ENCODE measurements at places on chromosomes 5 and 9.

GRCh38 chr9:88828018-88828417 is 163.2 kb upstream of the S1PR3 start:
- H3K4me1 ChIP-seq: no peaks in the 10 kb centered on the region
- no peak for DNase-seq

GRCh38 chr9:20023961-20024571 is 235.2 kb upstream of the SLC24A2 start:
- H3K27me3 ChIP-seq: no peaks in the 10 kb centered on the region
- no peak overlapping the region for H3K4me3 ChIP-seq
- DNase-seq: no peak
- no peaks in the 10 kb centered on the region for H3K4me1 ChIP-seq

DNA sequence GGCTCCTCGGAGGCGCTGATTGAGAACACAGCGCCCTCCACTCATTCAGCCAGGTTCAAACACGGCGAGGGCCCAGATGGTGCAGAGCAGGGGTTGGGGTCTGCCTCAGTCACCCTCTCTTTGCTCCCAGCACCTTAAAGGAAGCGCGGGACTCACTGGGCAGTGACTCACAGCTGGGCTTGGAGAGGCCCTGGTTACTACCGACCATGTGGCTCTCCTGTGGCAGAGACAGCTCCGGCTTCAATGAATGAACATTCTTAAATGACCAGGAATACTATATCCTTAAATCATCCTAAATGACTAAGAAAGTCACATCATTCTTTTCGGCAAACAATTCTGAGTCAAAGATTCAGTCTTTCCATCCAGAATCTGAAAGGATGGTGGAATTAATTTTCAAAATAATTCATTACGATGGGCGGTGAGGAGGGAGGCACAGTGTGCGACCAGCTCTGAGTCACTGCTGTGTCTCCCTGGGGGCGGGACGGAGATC is 1.6 kb upstream of the INPP5E start:
- H3K27me3 ChIP-seq: no peaks in the 10 kb centered on the region
- no peak overlapping the region for H3K4me3 ChIP-seq
- H3K27ac ChIP-seq: no peak overlapping the region

DNA sequence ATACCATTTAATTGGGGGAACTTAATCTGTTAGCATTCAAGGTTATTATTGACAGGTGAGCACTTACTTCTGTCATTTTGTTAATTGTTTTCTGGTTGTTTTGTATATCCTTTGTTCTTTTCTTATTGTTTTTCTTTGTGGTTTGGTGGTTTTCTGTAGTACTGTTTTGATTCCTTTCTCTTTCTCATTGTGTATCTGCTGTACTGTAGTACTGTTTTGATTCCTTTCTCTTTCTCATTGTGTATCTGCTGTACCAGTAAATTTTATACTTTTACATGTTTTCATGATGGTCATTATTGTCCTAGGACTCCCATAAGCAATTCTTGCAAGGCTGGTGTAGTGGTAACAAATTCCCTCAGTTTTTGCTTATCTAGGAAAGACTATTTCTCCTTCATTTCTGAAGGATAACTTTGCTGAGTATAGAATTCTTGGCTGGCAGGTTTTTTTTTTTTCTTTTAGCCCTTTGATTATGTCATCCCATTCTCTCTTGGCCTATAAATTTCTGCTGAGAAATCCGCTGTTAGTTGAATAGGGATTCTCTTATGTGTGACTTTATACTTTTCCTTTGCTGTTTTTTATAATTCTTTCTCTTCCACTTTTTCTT is 24.1 kb upstream of the CACNA1B start:
- no peaks in the 10 kb centered on the region for H3K36me3 ChIP-seq
- no peak overlapping the region for H3K27ac ChIP-seq
- no peak overlapping the region for H3K4me3 ChIP-seq
- no peaks in the 10 kb centered on the region for H3K27me3 ChIP-seq
- DNase-seq: no peak
- H3K4me1 ChIP-seq: no peaks in the 10 kb centered on the region

DNA sequence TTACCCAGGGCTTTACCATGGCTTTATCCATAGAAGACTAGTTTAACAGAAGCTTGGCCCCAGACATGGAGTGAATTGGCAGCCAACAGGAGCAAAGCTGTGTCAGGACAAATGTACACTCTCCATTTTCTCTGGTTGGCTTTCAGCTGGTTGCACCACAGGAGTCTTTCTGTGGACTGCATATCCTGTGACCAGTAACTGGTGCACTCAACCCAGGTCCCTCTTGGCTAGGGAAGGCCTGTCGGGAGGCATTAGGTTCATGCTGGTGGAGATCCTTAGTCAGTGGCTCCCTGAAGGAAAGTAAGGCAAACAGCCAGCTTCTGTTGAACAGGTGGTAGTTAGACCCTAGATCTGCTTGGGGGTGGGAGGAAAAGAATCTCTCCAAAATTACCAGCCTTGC is 146.9 kb upstream of the TLX3 start:
- no peaks in the 10 kb centered on the region for H3K36me3 ChIP-seq
- no peaks in the 10 kb centered on the region for H3K27me3 ChIP-seq

GRCh38 chr9:19568946-19569345 is 160.1 kb downstream of the ACER2 start:
- H3K27ac ChIP-seq: no peak overlapping the region
- H3K27me3 ChIP-seq: no peaks in the 10 kb centered on the region
- H3K4me3 ChIP-seq: no peak overlapping the region
- DNase-seq: no peak
- H3K4me1 ChIP-seq: no peaks in the 10 kb centered on the region
- no peaks in the 10 kb centered on the region for H3K36me3 ChIP-seq

DNA sequence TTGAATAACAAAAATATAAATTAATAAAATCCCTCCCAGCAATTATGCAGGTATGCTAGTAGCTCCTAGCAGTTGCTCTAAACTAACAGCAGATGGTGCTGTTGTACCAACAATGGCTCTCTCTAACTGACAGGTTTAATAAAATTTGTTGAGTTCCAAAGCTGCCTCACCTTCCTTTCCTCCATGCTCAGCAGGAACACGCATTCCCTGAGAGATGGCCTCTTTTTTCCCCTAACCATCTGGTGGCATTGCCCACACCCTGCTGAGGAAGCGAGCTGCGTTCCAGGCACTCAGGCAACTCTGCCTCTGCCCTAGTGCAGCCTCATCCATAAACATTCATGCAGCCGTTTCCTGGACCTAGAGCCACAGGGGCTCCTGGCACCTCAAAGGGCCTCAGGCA is 106.2 kb downstream of the KLHL3 start:
- no peak overlapping the region for H3K4me3 ChIP-seq
- no peaks in the 10 kb centered on the region for H3K4me1 ChIP-seq
- H3K36me3 ChIP-seq: peaks cover 12% of the 10 kb centered on the region
- no peak for DNase-seq

- no peaks in the 10 kb centered on the region for H3K36me3 ChIP-seq
- DNase-seq: no peak
- no peaks in the 10 kb centered on the region for H3K4me1 ChIP-seq
- H3K27me3 ChIP-seq: no peaks in the 10 kb centered on the region
Observed at GRCh38 chr9:70006306-70006705, 37.3 kb upstream of the MAMDC2 start.

DNA sequence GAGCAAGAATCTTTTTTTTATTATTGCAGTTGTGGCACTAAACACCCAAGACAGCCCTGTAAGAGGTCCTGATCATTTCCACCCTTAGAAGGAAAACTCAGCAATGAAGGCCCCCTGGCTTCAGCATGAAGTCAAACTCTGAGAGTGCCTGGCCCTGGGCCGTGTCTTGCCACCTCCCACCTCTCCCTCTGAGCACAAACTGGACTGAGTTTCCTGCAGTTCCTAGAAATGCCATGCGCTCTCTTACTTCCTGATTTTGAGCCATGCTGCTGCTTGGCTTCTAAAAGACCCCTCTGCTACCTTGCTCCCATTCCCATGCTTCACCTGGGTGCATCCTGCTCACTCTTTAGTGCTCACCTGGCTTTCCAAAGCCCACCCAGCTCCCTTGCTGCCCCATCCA is 140.4 kb upstream of the KLF9 start:
- H3K4me1 ChIP-seq: no peaks in the 10 kb centered on the region
- no peaks in the 10 kb centered on the region for H3K36me3 ChIP-seq
- H3K27ac ChIP-seq: no peak overlapping the region

DNA sequence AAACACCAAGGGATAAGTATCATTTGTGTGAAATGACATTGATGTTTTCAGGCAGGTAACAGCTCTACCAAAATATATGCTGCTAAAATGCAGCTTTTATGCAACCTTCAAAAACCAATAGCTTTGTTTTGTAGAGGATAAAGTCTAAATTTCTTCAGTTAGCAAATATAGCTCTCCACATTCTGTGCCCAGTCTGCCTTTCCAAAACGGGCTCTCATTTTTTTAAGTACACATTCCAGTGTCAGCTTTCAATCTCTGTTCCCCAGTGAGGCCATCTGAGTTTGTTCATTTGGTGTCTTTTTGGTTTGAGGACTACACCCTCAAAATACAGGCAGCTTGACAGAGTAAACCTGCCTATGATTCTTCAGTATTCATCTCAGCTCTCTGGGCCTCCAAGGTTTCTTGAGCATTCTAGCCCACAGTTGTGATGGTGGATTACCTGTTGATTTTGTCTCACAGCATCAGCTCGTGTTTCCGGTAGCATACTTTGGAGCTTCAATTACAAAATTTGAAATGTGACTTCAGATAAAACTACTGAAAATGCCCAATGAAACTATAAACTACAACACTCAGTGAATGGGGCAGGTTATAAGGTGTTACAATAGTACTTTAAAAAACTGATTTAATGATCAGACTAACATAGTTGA is 55.7 kb downstream of the NR3C1 start:
- H3K4me1 ChIP-seq: peaks cover 15% of the 10 kb centered on the region
- no peaks in the 10 kb centered on the region for H3K27me3 ChIP-seq
- H3K4me3 ChIP-seq: no peak overlapping the region
- DNase-seq: no peak
- H3K36me3 ChIP-seq: no peaks in the 10 kb centered on the region
- no peak overlapping the region for H3K27ac ChIP-seq

DNA sequence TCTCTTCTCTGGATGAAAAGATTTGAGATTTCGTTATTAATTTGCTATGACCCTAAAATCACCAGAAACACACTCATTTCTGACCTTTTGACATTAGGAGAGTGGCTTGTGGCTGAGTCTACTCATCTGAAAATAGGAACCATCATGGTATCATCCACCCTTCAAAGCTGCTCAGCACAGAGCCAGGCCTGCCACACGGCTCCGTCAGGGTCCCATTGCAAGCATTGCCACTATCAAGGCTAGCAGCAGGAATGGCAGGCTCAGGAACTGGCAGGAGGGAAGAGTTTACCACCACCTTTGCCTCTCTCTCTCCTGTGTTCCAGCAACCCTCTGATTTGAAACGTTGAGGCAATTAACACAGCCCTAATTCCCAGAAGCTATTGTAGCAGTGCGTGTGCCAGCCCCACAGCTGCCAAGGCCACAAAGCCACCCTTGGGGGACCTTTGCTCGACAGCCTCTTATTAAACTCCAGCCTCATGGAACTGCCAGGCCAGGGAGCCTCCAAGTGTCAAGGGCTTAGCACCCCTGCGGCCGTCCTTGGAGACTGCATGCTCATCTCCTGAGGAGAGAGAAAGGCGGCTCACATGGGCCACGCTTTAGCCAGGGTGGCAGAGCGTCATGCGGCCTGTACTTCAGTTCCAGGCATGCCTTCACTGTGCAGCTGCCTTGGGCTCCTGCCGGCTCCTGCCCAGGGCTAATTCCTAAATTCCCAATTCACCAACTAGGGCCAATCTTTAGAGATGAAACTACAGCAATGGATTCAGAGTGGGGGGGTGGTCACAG is 145.9 kb downstream of the ROR2 start:
- no peaks in the 10 kb centered on the region for H3K27me3 ChIP-seq
- H3K4me1 ChIP-seq: peaks cover 2% of the 10 kb centered on the region
- no peak overlapping the region for H3K27ac ChIP-seq
- no peak for DNase-seq

GRCh38 chr5:96189028-96189826 is 227.6 kb upstream of the ELL2 start:
- no peaks in the 10 kb centered on the region for H3K4me1 ChIP-seq
- no peak overlapping the region for H3K4me3 ChIP-seq
- no peak for DNase-seq
- no peaks in the 10 kb centered on the region for H3K36me3 ChIP-seq
- H3K27ac ChIP-seq: no peak overlapping the region
- H3K27me3 ChIP-seq: no peaks in the 10 kb centered on the region
